ENCODE measurements at places on chromosomes 6 and 20.

DNA sequence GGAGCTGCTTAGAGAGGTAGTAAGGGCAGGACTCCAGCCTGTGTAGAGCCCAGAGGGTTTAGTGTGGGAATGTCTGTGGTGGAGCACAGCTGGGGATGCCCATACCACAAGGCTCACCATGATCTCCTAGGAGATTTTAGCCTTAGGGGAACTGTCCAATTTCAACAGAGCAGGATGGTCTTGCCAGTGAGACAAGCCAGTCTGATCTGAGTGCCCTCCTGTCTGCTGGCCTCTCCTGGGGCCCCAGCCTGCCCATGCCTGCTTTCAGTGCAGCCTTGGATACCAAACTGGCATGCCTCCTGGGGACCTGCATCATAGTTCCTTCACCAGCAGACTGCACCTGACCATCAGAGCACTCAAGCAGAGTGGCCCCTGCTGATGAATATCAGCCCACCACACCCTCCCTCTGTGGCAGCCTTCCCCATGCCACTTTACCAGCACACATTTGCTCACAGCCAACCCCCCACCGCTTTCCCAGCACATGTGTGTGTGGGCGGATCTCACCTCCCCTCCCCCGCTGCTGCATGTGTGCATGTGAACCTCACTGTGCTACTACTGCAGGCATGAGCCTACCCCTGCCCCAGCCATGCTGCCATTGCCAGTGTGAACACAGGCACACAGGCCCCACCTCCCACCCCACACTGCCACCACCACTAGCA, 7.9 kb upstream of the TREM1 start:
- H3K4me1 ChIP-seq = peaks cover 5% of the 10 kb centered on the region
- H3K27ac ChIP-seq = no peak overlapping the region
- H3K27me3 ChIP-seq = no peaks in the 10 kb centered on the region
- H3K4me3 ChIP-seq = no peak overlapping the region

DNA sequence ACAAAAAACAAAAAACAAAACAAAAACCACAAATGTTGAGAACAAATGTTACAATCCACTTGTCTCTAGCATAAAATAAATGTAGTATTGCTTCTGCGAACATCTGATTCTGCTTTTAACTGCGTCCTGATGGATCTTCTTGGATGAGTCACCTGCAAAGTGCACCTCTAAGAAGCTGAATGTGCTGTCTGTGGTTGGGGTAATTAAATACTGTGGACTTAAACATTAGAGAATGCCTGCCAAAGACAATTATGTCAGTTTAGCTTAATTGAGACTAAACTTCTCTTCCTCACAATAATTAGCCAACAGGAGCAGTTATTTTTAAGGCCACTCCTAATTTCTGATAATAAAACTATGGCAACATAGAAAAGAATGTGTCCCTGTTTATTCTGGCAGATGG, 253.4 kb downstream of the PHACTR1 start:
- no peak overlapping the region for H3K4me3 ChIP-seq
- no peaks in the 10 kb centered on the region for H3K36me3 ChIP-seq
- peaks cover 44% of the 10 kb centered on the region for H3K4me1 ChIP-seq
- DNase-seq = no peak

DNA sequence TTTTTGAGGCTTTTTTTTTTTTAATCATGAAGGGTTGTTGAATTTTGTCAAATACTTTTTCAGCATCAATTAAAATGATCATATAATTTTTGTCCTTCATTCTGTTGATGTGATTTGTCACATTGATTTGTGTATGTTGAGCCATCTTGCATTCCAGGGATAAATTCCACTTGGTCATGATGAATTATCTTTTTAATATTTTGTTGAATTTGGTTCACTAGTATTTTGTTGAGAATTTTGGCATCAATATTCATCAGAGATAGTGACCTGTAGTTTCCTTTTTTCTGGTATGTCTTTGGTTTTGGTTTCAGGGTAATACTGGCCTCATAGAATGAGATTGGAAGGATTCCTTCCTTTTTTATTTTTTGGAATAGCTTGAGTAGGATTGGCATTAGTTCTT, 221.9 kb upstream of the ZNF217 start:
- no peaks in the 10 kb centered on the region for H3K27me3 ChIP-seq
- H3K4me1 ChIP-seq = no peaks in the 10 kb centered on the region
- H3K36me3 ChIP-seq = no peaks in the 10 kb centered on the region
- H3K4me3 ChIP-seq = no peak overlapping the region
- H3K27ac ChIP-seq = no peak overlapping the region

- DNase-seq = no peak
- no peak overlapping the region for H3K27ac ChIP-seq
- H3K4me1 ChIP-seq = peaks cover 6% of the 10 kb centered on the region
Observed at GRCh38 chr6:105936972-105937371, 149.2 kb upstream of the PRDM1 start.

GRCh38 chr6:84639396-84639795, 125.0 kb downstream of the TBX18 start:
- H3K27ac ChIP-seq = no peak overlapping the region
- no peaks in the 10 kb centered on the region for H3K27me3 ChIP-seq
- no peak overlapping the region for H3K4me3 ChIP-seq
- no peaks in the 10 kb centered on the region for H3K4me1 ChIP-seq
- H3K36me3 ChIP-seq = no peaks in the 10 kb centered on the region

DNA sequence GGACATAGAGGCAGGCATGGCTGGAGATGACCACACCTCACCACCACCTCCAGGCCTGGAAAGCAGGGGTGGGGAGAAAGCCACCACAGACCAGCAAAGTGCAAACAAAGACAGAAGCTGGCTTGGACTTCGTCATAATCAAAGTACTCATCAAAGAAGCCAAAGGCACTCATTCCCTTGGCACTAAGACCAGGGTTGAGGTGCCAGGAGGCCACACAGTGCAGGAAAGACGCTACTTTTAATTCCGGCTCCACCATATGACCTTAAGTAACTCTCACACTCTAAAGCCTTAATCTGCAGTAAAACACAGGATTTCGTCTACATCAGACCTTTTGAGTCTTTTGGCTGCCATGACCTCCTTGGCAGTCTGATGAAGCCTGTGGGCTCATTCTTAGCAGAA, 123.1 kb downstream of the HIVEP2 start:
- no peak overlapping the region for H3K27ac ChIP-seq
- H3K36me3 ChIP-seq = no peaks in the 10 kb centered on the region
- H3K4me3 ChIP-seq = no peak overlapping the region
- DNase-seq = no peak

DNA sequence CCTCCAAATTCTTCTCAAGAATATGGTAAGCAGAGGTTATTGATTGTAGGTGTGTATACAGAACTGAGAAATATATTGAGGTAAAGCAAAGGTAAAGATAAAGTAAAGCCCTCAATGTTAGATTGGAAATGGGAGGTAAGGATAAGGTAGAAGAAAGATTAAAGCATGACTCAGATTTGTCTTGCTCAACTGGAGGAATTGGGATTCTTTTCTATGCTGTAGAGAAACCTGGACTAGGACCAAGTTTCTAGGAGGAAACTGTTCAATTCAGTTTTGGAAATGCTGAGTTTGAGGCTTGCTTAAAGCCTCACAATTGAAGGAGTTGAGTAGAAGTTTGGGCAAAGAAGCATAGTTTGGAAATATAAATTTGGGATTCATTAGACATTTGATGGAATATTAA, 634.0 kb upstream of the PTCHD4 start:
- no peaks in the 10 kb centered on the region for H3K36me3 ChIP-seq
- H3K27me3 ChIP-seq = no peaks in the 10 kb centered on the region
- H3K4me3 ChIP-seq = no peak overlapping the region
- DNase-seq = no peak
- no peak overlapping the region for H3K27ac ChIP-seq
- H3K4me1 ChIP-seq = no peaks in the 10 kb centered on the region

GRCh38 chr20:48828734-48829460, 1.1 kb upstream of the PREX1 start:
- no peak for DNase-seq
- H3K36me3 ChIP-seq = no peaks in the 10 kb centered on the region
- H3K27ac ChIP-seq = peak overlapping the region; percentile 79

GRCh38 chr6:12208190-12208589, 82.0 kb upstream of the EDN1 start:
- H3K36me3 ChIP-seq = no peaks in the 10 kb centered on the region
- DNase-seq = peak; percentile 75
- no peaks in the 10 kb centered on the region for H3K4me1 ChIP-seq
- H3K4me3 ChIP-seq = no peak overlapping the region
- H3K27ac ChIP-seq = no peak overlapping the region

DNA sequence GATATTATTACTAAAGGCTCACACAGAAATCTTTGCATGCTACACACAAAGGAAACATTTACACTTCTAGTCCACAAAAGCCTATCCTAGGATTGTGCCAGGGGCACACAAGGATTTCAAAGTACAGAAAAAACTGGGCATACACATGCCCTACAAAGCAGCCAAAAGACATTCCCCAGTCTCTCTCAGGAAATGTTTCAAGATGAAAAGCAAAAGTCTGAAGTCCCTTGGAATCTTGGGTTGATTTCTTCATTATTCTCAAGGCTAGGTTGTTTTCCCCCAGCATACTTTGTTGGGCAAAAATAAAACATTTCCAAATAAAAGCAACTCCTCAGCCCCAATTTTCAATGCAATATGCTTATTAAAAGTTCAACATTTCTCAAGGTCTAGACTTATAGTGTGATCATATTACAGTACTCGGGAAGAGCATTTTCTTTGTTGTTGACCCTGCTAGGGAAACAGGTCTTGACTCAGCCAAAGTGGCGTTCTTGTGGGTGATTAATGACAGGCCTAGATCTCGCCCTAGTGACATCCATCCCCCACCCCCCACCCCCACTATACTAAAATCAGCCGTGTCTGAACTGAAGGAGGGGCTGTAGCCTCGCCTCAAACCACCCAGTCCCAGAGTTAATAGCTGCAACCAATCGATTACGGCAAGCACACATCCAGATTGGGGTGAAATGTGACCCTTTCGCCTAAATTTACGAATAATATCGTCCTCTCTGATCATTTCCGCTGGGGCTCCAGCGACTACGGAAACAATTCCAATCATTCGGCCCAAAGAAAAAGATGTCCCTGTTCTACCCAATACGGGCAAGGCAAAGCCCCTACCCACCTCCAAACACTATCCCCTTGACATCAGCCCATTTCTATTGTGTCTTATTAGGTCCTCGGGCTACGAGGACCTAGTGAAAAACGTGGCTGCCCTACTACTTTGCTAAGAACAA, 1.4 kb downstream of the AKIRIN2 start:
- DNase-seq = no peak
- H3K27ac ChIP-seq = peak overlapping the region; percentile 97
- H3K4me3 ChIP-seq = peak overlapping the region; percentile 78
- no peaks in the 10 kb centered on the region for H3K27me3 ChIP-seq
- peaks cover 36% of the 10 kb centered on the region for H3K4me1 ChIP-seq
- H3K36me3 ChIP-seq = no peaks in the 10 kb centered on the region

DNA sequence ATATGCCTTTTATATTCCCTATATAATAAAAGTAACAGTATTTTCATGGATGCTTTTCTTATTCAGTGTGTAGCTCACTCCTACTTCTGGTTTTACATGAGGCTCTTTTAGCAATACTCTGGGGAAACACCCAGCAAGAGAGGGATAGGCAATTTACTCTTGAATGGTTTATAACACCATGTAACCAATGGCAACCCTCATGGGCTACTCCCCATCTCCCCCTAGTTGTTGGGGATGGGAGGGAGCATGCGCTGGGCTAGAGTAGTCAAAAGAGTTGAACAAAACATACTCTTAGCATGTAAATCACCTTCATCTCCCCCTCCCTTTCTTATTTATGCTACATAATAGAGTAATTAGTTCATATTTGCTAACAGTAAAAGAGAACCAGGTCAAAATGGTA, 140.1 kb upstream of the LRFN2 start:
- DNase-seq = no peak
- H3K27ac ChIP-seq = no peak overlapping the region
- H3K4me1 ChIP-seq = no peaks in the 10 kb centered on the region
- H3K36me3 ChIP-seq = no peaks in the 10 kb centered on the region
- no peak overlapping the region for H3K4me3 ChIP-seq

All from lower lobe of right lung (tissue), 2 donors.